ENCODE measurements at places on chromosomes 7 and 10.

DNA sequence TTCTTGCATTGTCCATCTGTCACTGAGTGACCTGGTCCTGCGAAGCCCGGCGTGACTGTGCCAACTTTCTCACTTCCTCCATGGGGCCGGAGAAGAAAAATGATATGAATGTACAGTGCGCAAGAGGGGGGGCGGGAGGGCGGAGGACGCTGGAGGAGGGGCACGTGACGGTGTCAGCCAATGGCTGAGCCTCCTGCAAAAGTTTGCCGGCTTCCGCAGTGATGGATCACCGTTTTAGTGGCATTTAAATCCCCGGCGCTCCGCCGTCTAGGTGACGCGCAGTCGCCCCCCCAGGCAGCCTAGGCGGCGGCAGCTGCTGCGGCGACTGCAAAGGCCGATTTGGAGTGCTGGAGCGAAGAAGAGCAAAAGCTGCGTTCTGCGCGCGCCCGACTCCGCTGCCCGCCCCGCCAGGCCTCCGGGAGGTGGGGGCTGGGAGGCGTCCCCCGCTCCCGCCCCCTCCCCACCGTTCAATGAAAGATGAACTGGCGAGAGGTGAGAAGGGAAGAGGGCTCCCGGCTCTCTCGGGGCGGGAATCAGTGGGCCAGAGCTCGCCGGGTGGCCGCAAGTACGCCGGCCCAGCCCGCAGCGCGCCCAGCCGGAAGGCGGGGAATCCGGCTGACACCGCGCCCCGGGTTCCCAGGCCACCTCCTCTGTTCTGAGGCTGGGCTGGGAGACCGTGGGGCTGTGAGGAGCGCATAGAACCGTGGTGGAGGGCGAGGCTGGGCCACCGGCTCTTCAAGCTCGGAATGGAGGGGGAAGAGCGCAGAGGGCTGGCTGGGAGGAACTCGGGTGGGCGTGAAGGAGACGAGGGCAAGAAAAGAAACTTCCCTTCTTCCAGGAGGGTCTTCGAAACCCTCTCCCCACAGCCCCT lies at the start of gene HOXA1:
TSS of gene HOXA1 (minus strand) at position 104 of the 871 bp plus-strand sequence. CDS start at position 16, 88 bp downstream.
- DNase-seq, result peak; percentile 88

DNA sequence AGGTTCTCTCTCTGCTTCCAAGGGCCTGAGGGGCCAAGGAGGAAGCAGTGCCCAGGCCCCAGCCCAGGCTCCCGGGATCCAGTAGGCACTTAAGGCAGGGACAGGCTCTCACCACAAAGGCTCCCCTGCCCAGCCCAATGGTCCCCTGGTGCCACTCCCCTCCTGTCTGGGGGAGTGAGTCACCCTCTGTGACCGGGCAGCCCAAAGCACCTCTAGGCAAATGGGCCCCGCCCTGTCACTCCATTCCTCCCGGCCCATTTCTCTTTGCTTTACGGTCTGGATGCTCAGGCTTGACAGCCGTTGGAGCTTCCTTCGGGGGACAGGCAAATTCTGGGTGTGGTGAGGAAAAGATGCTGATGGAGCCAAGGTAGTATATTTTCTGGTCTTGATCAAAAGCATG lies at the start of gene CALHM3:
TSS of gene CALHM3 (minus strand) at position 106 of the 400 bp plus-strand sequence. CDS start 208 bp downstream, outside the sequence.
- DNase-seq, result no peak

DNA sequence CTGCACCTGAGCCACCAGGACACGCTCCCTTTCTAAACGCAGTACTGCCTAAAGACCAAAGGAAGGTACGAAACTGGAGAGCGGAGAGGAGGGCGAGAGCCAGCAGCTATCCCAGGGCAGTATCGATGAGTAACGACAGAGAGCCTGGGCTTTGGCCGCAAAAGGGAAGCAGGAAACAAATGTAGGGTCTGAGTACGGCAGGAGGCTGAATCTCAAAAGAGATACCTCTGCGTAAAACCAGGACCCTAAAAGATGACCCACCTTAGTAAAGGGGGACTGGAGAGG lies 20.4 kb downstream of the PARP12 start:
- no peak for DNase-seq

GRCh38 chr7:18861514-18862118 lies 255.8 kb downstream of the TWIST1 start:
- DNase-seq, result peak; percentile 61

GRCh38 chr7:28135315-28135714 lies 45.3 kb downstream of the JAZF1 start:
- DNase-seq, result no peak

DNA sequence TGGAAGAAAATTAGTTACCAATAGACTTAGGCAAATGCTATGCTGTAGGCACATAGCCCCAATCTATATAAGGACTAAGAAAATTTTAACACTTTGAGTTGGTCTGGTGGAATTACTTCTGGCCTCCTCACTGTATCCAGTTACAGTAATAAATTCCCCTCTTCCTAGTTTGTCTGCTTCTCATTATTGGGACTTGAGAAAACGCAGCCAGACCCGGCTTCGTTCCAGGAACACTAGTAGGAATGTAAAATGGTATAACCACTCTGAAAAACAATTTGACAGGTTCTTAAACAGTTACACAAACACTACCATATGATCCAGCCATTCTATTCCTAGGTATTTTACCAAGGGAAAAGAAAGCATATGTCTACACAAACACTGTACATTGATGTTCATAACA lies 150.2 kb downstream of the VPS50 start:
- peak; percentile 29 for DNase-seq

DNA sequence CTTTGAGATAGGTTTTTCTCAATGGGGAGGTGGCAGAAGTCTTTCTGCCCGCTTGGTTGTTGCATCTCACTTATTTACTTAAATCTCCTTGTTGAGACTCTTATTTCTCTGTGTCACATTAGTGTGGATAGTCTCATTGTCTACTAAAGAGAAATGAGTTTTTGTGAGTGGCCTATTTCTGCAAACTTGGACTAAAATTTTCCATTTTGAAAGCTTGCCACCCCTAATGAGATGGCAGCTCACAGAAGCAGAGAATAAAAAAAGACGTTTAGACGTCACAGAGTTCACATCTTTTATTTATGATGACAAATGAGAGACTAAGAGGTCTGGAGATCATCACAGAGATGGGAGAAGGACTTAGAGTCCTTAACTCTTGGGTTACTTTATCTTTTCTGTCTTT lies 262.7 kb upstream of the PHYHIPL start:
- no peak for DNase-seq

DNA sequence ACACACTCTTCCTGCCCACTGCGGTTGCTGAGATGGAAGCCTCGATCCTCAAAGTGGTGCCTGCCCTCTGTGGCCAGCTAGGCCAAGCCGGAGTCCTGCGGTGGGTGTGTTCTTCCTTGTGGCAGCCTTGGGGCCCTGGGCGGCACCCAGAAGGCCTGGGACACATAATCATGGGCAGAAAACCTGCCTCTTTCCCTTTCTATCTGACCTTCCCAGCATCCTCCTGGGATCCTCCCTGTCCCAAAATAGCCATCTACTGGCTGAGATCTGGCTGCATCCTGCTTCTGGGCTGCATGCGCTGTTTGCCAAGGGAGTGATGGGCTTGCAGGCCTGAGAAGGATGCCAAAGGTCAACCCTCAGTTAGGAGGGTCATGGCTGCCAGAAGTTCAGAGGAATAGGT lies 23.9 kb downstream of the COL13A1 start:
- DNase-seq, result no peak

Data from fibroblast of skin of right quadriceps (primary cell).